ENCODE measurements at places on chromosomes 11 and 22. TPM values are rescaled to one million over a fixed set of nuclear protein-coding genes. Genes with fewer than 3 reads are reported as not detected.

GRCh38 chr11:118287006-118287405, 17.5 kb upstream of the CD3E start:
- DNase-seq, result no peak

DNA sequence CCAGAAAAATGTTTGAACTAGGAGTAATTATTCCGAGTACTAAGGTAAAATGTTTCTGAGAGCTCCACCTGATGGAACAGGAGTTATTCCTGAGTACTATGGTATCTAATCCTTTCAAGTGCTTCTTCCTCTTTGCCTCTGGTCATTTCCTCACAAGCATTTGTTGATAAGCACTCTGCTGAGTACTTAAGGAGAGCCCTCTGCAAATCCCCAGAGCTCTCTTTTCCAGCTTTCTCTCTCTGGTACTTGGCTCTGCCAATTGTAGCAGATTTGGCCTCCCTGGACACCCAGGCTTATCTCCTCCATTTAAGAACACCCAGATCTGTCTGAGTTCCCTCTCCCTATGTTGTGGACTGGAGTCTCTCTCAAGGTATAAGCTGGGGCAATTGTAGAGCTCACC, 457.0 kb downstream of the MN1 start:
- no peak for DNase-seq

DNA sequence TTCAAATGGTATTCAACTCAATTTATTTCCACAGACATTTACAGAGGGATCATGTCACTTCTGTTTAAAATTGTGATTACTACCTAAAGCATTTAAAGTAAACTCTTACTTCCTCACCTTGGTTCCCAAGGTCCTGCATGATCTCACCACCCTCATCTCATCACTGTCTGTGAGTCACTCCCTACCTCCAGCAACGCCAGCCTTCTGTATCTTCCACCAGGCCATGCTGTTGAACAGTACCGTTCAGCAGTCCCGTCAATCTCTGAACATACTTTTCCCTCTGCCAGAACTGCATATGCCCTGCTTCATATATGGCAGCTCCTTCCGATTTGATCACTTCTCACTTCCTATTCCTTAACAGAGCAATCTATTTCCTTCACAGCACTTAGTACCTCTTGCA, 2.0 kb downstream of the FBXO3 start:
- no peak for DNase-seq

DNA sequence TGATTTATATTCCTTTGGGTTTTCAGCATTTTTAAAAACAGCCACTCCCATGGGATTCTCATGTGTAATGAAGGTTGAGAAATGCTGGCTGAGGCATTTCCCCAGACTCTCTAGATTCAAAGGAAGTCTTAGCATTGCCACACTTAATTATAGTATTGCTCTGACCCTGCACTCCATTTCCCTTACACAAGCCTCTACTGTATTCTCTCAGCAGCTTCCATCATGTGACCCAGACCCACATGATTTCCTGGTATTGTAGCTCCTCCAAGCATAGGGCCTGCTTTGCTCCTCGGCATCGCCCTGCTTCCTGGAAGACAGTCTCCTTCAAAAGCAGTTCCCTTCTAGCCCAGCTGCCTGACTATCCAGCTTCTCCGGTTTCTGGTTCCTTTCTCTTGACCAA, 261.5 kb downstream of the LARGE1 start:
- peak; percentile 16 for DNase-seq

- DNase-seq, result no peak
Measured at GRCh38 chr11:121688860-121689614, 236.3 kb upstream of the SORL1-AS1 start.

Gene ACRV1
- total RNA-seq, result not detected

GRCh38 chr11:21949763-21950413, 243.0 kb upstream of the ANO5 start:
- no peak for DNase-seq

Gene FGF19
- 362 TPM for total RNA-seq

GRCh38 chr11:128568166-128568778, 19.1 kb downstream of the ETS1 start:
- no peak for DNase-seq

Gene IRAG1
- total RNA-seq, result 112 TPM

DNA sequence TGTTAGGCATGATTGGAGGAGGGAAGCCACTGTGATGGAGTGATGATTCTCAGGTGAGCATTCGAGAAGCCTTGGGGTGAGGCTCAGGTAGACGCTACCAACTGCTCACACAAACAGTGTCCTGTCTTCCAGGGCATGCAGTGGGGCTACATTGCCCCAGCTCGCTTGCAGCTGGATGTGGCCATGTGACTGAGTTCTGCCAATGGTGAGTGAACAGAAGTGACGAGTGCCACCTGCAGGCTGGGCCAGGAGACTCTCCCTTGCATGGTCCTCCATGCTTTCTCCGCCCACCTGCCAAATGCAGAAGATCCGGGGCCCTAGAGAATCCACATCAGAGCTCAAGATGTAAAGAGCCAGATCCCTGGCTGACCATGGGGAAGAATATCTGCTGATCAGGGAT, 195.9 kb downstream of the BCR start:
- DNase-seq, result no peak

DNA sequence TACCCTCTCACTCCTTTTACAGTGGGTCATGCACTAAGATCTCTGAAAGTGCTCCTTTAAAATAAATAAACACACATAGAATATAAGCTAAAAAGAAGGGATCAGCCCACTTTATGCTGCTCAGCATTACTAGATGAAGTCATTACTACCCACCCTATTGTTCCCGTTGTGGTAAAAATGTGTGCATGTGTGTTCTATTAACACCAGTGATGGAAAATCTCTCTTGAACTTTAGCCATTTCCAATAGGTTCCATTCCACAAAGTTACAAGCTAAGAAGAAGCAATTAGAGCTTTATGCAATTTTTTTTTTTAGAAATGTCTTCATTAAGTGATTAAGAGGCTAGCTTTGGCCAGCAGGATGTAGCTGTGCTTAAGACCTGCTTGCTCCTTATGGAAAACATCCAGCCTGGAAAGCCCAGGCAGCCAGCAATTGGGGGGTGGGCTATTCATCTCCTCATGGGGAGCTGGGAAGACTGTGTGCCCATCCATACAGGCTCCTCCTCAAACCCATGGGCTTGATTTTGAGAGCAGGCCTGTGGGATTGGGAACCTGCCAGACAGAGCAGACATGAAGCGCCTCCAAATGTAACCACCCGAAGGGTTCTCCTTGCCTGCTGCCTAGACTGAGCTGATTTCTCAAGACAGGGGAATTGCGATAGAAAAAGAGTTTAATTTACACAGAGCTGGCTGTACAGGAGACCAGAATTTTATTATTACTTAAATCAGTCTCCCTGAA, 92.9 kb upstream of the PARVA start:
- DNase-seq, result peak; percentile 8

DNA sequence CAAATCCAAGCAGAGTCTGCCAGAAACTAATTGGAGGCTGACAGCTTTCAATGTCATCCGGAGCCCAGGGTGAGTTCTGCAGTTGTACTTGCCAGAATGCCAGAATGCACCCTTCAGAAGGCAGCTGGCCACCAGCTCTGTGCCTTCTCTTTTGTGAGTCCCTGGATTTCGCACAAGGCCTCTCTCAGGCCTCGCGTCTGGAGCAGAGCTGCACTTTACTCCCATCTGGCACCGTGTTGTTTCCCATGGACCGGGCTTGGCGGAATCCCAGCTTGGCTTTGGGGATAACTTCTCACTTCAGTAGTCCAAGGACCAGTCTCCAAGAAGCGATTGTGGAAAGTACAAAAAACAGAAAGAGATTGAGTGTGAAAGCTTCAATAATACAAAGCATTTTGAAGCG, 451.3 kb upstream of the KIRREL3 start:
- DNase-seq, result no peak

GRCh38 chr11:13576995-13577394, 81.2 kb upstream of the PTH start:
- DNase-seq, result no peak

DNA sequence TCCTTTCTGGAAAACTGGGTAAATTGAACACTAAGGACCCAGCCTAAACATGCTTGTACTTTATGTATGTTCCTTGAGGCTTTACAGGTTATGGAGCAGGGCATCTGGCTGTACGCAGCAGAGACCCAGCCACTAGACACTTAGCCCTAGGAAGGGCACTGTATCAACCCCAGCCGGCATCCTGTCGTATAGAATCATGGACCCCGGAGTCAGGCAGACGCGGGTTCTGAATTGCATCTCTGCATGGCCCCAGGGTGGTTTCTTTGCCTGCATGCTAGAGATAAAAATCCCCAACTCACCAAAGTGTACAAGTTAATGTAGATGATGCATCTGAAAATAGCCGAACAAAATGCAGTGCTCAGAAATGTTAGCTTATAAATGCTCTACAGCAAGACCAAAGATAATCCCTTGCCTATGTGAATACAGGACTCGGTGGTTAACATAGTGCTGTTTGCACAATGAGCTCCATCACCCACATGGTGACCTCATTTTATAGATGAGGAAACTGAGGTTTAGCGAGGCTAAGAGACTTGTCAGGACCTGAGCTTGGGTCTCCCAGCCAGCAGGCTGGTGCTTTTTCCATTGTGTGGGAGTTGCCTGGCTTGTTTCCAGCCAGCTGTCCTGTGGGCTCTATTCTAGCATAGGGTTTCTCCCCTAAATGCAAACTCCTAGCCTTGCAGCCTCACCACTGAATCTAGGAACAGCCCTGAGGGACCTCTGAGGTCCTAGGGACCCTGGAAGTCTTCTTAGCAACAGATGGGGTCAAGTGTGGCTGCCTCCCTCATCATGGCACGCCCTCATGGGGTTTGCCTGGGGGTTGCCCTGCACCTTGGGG, 7.3 kb downstream of the CD6 start:
- no peak for DNase-seq

- DNase-seq, result no peak
Measured at GRCh38 chr22:45235101-45235777, 5.5 kb downstream of the KIAA0930 start.

Gene CRYBB1
- 0.37 TPM for total RNA-seq

- no peak for DNase-seq
Measured at GRCh38 chr11:116360221-116360941, 412.4 kb downstream of the BUD13 start.

- peak; percentile 28 for DNase-seq
Measured at GRCh38 chr11:129460714-129461113, 85.1 kb downstream of the BARX2 start.

GRCh38 chr11:102879801-102880200, 5.0 kb upstream of the MMP12 start:
- no peak for DNase-seq

Gene MCHR1
- total RNA-seq, result 0.23 TPM

DNA sequence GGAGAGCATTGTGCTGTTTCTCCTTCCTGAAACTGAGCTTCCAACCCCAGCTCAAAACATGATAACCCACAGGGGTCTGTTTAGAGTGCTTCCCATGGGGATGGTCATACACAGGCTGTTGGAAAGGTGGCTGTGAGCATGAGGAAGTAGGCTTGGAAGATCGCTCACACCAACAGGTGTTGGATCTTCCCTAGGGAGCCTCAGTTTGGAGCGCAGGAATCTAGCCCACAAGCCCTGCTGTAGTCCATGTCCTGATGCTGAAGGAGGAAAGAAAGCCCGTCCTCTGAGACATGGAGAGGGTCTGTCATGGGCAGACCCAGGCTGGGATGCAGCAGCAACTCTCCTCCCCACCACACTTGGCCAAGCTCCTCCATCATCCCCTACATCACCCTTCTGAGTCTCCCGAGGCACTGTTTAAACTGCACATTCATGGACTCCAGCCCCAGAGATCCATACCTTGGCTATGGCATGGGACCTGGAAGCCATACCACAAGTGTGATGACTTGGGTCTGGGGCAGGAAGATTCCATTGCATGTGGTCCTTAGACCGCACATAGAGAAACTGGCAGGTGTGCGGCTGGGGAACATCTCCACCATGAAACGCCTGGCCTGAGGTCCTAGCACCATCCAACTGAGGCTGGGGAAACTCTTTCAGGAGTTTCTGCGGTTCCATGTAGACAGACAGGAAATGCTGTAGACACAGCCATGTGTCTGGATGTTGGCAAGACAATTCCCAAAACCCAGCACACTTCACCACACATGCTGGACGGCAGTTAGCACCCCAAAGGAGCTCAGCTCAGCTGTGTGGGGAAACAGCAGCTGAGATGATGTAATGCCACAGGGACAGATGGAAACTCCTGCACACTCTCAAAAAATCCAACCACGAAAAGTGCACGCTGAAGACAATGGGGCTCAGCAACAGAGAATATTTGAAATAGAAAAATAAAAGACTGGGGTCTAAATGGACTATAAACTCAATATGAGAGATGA, 27.6 kb upstream of the TTC12 start:
- DNase-seq, result no peak

DNA sequence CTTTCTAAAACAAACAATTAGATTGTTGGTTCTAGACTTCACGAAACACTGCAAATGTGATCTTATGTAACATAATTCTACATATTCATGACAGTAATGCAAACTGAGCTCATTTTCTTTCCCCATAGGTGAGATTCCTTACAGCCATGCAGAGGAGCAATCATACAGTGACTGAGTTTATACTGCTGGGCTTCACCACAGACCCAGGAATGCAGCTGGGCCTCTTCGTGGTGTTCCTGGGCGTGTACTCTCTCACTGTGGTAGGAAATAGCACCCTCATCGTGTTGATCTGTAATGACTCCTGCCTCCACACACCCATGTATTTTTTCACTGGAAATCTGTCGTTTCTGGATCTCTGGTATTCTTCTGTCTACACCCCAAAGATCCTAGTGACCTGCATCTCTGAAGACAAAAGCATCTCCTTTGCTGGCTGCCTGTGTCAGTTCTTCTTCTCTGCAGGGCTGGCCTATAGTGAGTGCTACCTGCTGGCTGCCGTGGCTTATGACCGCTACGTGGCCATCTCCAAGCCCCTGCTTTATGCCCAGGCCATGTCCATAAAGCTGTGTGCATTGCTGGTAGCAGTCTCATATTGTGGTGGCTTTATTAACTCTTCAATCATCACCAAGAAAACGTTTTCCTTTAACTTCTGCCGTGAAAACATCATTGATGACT, 1.5 kb downstream of the OR9G1 start:
- DNase-seq, result no peak

Gene MUC5AC
- 18.6 TPM for total RNA-seq

GRCh38 chr22:46436595-46437175, 100.7 kb downstream of the CELSR1 start:
- no peak for DNase-seq

Gene MS4A12
- total RNA-seq, result not detected

Gene EXPH5
- 5.6 TPM for total RNA-seq

Gene PRDM10
- 12.5 TPM for total RNA-seq

DNA sequence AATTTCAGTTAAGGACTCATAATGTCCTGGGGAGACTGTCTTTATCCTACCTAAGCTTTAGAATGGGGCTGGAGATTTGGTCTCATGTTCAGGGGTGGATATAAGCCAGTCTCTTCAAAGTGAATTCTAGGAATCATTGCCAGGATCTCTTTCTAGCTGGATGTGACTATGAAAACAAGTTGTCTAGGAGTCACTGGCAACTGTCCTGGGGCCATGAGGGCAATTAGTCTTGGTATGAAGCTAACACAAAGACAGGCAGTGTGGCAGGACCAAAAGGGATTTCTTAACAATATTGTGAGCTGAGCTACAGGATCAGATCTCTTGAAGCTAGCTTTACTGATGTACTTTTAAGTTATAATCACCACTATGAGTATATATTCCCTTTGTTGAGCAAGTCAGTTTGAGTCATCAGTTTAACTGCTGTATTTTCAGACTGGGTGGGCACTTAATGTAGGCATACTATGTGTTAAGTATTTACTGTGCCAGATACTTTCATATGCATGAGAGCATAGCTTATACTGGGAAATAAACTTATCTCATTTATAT, 390.0 kb upstream of the CCDC90B start:
- no peak for DNase-seq

Gene EIF3M
- 157 TPM for total RNA-seq

GRCh38 chr11:121714351-121714750, 261.6 kb upstream of the SORL1-AS1 start:
- no peak for DNase-seq

- peak; percentile 62 for DNase-seq
Measured at GRCh38 chr11:2668876-2669275, 30.9 kb downstream of the KCNQ1OT1 start.
